ENCODE measurements at places on chromosomes 12 and 14.

DNA sequence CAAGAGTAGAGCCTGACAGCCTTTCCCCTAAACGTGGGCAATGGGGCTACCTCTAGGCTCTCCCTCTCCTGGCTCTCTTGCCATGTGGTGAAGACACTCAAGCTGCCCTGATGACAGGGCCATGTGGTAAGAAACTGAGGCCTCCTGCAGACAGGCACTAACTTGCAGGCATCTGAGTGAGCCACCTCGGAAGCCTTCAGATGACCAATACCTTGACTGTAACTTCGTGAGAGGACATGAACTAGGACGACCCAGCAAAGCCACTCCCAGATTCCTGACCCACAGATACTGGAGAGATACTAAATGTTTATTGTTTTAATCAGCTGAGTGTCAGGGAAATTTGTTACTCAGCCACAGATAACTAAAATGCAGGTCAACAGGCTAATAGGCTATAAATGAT is 96.4 kb downstream of the EFCAB11 start:
- no peak for DNase-seq

DNA sequence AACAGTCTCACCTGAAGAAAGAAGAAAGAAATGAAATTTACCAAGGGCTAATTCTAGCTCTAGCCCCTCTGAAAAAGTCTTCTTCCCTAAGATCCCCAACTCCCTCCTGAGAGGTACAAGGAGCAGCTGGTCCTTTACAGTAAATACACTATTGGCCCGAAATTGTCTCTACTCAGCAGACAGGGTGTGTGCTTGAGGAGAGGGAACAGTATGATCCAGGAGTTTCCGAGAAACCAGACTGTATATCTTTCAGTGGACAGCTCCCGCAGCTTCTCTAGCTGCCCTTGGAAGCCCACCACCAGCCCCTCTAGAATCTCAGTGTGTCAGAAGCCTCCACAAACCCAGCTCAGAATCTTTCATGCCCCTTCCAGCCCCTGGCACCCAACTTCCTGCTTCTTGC is 8.1 kb downstream of the GPR84 start:
- DNase-seq: no peak

- DNase-seq: no peak
Observed at GRCh38 chr12:45989287-45989686, 1.1 kb downstream of the SCAF11 start.

GRCh38 chr12:92900941-92901340 is 28.2 kb downstream of the EEA1 start:
- no peak for DNase-seq

DNA sequence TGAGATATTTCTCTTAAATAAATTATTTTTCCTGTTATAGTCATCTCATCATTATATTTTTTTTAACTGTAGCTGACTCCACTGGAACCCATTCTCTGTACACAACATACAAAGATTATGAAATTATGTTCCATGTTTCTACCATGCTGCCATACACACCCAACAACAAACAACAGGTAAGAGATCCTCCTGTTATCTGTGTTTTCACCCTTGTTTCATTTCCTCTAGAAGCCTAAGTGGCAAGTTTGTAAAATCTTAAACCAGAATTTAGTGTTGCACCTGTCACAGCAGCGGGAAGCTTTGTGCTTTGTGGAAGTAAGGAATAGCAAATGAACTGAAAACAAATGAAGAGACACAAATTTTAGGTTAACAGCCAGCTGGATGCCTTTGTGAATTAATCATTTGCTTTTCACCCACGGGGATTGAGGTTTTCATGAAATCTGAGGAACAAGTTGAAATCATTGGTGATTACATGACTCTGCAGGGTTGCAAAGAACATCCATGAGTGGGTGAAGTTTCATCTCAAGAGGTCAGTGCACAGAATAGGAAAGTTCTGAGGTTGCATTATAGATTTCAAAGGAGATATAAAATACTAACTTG is 273.9 kb upstream of the RGS6 start:
- no peak for DNase-seq

DNA sequence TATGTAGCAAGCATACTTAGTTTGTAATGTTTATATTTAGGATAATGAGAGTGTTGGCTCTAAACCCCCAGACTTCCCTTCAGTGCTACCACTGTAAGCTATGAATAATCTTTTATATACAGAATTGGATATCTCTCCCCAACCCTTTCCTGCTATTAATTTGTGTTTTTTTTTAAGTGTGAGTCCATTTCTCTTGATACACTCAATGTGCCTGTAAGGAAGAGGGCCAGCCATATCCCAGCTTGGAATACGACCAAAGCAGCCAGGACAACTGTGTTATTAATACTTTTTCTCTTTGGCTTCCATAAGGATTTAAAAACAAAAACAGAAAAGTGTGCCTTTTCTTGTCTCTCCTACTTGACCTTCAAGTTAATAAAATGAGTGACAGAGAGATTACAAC is 116.7 kb downstream of the SNAPC1 start:
- DNase-seq: no peak

DNA sequence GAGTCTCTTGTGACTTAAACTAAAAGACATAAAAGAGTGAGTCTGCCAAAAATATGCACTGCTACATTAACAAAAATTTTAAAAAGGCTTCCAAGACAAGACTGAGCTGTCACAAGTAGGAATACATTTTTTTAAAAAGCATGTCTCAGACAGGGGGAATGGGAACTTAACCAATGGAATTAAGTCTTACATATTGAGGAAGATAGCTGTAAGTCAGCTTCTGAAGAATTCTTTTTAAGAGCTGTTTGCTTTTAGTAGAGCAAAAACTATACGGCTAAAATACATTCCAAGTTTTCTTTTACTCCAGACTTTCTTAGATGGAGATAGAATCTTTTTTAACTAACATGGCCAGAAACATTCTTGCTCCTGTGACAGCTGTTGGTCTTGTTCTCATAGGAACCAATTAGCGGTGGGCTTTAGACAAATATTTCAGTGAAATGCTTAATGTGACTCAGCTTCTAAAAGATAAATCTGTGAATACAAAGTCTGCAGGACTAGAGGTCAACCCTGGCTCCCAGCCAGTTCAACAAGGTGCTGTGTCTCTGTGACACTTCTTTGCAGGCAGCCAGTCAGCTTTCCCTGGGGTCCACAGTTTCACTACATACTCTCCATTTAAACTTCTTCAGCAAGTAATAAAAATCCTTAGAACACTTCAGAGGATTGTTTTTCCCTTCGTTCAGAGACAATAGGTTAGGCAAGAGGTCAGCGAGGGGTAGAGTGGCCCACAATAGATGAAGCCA is 187.6 kb downstream of the NAV3 start:
- DNase-seq: no peak

GRCh38 chr12:124397399-124397679 is 102.4 kb downstream of the RFLNA start:
- no peak for DNase-seq

GRCh38 chr12:68225576-68226476 is at the start of gene IL26:
Gene IL26, minus strand, starts transcription at chr12:68225810. Its CDS starts 54 bp downstream, at chr12:68225756.
- DNase-seq: no peak

GRCh38 chr12:10392394-10392930 is 2.6 kb upstream of the KLRK1 start:
- DNase-seq: no peak

- no peak for DNase-seq
Observed at GRCh38 chr12:114371733-114372132, 34.2 kb downstream of the TBX5 start.

DNA sequence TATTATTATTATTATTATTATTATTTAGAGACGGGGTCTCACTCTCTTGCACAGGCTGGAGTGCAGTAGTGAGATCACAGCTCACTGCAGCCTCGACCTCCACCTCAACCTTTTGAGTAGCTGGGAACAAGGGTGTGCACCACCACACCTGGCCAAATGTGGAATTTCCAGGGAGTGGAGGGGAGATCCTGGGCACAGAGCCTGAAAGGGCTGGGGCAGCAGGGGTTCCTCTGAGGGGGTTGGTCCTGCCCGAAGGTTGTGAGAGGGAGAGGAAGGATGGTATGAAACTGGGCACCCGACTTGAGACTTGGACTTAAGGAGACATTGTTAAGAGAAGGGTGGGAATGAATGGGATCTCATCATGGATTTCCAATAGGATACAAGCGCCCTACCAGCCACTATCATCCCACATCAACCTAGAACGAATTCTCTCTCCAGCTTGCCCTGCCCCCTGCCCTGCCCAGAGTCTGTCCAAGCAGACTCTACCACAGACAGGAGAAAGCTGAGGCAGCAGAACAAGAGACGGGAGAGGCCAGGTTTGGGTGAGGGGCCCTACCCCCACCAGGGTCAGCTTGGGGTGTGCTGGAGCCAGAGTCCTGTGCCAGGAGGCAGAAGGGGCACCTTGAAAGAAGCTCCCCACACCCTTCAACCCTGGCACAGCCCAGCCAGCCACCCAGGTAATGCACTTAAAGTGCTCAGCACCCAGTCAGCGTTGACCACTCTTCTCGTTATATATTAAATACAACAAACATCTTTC is 2.4 kb upstream of the DYNC1H1 start:
- DNase-seq: no peak

GRCh38 chr12:47819896-47820630 is at the start of gene HDAC7:
Gene HDAC7, minus strand, starts transcription at chr12:47819903. Its CDS starts 118 bp downstream, at chr12:47819785.
- DNase-seq: peak; percentile 75

DNA sequence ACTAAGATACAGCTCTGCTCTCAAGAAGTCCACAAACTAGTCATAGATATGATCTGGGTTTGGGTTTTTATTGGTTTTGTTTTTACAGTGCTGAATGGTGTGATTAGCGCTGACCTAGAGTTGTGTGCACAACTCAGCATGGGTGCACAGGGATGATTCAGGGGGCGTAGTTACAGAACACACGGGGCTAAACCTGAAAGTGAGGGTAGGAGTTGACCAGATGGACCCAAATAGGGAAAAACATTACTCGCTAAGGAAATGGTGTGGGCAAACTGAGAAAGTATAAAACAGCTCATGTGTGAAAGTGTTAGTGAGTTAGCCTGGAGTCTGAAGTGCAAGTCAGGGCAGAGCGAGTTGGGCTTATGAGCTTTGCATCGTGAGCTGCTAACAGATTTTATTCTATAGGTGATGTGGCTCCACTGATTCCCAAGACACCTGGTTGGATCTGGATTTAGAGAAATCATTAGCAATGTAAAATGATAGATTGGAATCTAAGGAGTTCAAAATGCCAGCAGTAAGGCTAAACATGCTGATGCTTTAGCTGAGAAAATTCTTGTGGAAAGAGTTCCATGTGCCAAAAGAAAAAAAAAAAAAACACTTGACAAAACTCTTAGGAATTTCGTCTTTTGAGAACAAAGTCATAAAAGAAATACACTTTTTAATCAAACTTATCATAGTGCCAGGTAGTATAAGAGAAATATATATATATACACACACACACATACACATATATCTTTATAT is 134.9 kb downstream of the SLC5A8 start:
- DNase-seq: no peak

DNA sequence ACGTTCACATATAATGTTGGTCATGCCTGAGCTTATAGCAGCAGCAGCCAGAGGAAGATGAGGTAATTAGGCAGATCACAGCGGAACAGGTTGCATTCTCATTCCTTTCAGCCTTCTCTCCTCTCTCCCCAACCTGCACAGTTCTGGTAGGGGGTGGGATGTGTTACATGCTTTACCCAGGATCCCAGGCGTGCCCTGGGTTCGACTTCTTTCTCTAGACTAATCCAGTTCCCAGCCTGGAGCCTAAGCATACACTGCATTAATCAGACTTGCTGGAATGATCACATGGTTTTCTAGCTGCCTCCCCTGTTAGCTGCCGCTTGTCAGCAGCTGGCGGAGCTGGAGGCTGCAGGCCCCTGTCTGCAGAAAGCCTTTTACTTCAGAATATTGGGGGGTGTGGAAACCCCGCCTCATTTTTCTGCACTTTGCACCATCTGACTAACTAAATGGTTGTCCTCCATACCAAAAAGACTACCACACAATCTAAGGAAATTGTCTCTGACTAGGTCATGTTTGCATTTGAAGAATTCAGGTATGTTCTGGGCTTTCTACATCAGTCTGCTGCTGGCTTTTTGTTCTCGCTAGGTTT is 46.0 kb upstream of the EVL start:
- peak; percentile 51 for DNase-seq

GRCh38 chr12:57803319-57803893 is 15.1 kb downstream of the AVIL start:
- no peak for DNase-seq

GRCh38 chr14:92903359-92903758 is 19.6 kb upstream of the CHGA start:
- DNase-seq: no peak

DNA sequence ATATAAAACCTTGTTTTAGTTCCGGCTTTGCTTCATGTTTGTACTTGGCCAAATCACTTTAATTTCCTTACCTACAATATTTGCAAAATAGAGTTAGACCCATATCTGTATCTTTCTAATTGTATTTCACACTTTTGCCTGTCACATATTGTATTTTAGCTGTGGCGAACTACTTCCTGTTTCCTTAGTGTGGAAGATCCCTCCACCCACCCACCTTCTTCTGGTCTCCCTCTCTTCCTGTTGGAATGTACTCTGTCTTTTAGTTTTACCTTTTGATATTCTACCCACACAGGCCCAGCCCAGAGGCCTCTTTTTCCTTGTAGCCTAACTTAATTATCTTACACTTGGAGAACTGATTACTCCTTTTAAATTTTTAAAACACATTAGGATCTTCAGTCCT is 78.2 kb downstream of the SCN8A start:
- DNase-seq: no peak

GRCh38 chr12:32454075-32454474 is 54.7 kb downstream of the FGD4 start:
- no peak for DNase-seq

GRCh38 chr14:35384455-35385041 is 20.0 kb downstream of the NFKBIA start:
- no peak for DNase-seq

- DNase-seq: no peak
Observed at GRCh38 chr12:131076791-131077747, 123.4 kb downstream of the ADGRD1 start.

DNA sequence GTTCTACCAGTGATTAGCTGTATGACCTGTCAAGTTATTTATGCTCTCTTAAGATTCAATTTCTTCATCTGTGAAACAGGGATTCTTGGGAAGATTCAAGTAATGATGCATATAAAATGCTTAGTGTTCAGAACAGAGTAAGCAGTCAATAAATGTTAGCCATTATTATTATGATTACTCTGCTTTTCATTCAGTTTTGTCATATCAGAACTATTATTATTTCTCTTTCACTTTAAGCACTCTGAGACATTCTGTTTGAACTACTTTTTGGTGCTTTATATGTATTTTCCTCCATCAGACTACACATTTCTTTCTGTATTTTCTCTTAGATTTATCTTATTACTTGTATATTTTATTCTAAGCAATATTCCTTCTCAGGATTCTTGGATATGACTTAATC is 81.2 kb downstream of the CFAP54 start:
- no peak for DNase-seq

GRCh38 chr14:55780156-55780946 is 200.3 kb downstream of the KTN1 start:
- DNase-seq: peak; percentile 38

DNA sequence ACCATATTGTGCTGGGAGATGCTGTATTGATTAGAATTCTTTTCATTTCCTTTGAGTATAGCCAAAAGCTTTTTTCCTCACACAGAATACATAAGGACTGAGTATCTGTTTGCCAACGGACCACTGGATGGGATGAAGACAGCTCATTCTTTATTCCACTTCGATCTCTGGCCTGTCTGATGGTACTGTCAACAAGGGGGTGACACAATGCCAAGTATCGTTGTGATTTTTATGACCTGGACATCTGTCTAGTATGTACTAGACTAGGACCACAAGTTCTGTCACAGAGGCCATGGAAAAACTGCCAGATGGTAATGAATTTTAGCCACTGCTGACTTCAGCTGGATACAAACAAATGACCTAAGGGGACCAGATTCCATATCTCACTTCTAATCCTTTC is 502.7 kb downstream of the SOX5 start:
- no peak for DNase-seq

All from left kidney (tissue), 8 donors.